NCI-H2081 treated with DMSO at 0.1 percent for 48 hours (cell line): ENCODE measurements at places on chromosomes 5 and 9.

DNA sequence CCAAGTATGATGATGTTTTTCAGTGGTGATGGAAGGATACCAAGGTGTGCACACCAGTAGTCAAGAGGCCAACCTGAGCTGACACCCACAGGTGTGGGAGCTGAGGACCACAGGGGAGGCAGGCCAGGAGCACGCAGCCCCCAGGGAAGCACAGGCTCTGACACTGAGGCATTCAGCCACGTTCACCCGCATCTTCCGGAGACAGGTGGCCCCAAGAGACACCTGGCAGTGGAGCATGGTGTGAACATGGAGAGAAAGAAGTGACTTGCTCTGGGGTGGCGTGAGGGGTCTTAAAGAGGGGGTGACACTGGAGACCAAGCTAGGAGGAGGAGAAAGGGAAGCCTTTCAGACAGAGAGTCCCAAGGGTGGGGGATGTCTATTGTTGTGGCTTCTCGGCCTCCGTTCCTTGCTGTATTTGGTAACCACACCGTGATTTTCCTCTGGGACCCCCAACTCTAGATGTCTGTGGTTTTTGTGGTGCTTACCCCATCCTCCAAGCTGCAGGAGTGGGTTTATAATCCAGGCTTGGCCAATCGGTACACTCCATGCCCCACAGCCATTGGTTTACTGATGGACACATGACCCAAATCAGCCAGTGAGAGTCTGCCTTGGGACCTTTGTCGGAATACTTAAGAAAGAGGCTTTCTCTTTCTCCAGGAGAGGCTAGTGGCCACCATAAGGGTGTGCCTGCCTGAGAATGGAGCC, 84.6 kb downstream of the HRH2 start:
- DNase-seq, result no peak

DNA sequence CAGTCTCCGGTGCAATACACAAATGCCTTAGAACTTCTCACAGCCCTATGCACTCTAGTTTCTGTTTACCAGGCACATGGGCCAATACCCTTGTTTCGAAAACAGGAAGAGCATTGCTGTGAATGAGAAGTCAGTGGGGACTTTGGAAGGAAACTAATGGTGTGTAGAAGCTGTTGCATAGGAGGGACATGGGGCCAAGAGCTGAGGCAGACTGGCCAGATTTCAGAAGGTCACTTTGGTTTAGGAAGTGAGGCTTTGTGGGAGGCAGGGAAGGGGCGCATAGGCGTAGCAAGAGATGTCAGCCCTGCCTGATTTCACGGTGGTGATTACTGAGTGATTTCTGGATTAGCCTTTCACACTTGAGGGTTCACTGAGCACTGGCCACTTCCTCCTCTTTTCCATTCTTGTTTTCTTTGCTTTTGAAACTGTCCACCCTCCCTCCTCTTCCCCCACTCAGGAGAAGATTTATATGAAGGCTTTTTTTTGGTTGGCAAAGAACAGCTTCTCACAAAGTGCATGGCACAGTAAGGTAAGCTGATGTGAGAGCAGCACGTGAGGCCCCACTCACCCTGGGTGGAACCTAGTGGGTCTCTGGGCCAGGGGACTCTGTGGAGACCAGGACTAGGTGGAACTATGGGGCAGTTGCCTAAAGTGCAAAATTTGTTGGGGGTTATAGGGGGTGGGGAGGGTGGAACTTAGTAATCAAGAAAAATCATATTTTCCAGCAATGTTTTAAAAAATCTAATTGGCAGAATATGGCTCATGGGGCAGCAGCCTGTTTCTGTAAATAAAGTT, 6.1 kb upstream of the TMEM252 start:
- no peak for DNase-seq

DNA sequence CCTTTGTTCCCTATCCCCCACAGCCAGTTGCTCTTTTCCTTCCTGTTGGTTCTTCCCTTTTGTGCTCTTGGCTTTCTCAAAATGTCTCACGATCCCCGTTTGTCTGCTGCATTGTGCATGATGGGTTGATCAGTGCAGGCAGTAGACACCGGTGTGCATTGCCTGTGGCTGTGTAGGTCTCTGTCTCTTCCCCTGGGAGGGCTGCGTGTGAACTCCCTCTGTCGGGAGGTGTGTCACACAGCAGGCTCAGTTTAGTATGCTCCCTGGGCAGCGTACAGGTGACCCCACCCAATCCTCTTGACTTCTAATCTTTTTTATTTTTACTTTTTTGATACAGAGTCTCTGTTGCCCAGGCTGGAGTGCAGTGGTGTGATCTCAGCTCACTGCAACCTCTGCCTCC, 265.3 kb downstream of the FSTL4 start:
- no peak for DNase-seq

DNA sequence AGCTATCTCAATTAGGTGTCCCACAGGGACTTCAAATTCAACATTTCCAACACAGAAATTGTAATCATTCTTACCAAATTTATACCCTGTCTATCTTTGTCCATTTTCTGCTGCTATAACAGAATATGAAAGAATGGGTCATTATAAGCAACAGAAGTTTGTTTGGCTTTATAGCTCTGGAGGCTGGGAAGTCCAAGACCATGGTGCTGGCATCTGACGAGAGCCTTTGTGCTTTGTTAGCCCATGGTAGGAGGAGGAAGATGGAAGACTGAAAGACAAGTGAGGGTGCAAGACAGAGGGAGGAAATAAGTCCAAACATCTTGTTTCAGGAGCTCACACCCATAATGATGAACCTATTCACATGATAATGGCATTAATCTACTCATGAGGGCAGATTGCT, 72.2 kb downstream of the CWC27 start:
- no peak for DNase-seq

GRCh38 chr5:151248651-151249050, 4.3 kb upstream of the GM2A start:
- no peak for DNase-seq

- no peak for DNase-seq
Measured at GRCh38 chr5:96902876-96903275, 26.6 kb downstream of the ERAP2 start.

DNA sequence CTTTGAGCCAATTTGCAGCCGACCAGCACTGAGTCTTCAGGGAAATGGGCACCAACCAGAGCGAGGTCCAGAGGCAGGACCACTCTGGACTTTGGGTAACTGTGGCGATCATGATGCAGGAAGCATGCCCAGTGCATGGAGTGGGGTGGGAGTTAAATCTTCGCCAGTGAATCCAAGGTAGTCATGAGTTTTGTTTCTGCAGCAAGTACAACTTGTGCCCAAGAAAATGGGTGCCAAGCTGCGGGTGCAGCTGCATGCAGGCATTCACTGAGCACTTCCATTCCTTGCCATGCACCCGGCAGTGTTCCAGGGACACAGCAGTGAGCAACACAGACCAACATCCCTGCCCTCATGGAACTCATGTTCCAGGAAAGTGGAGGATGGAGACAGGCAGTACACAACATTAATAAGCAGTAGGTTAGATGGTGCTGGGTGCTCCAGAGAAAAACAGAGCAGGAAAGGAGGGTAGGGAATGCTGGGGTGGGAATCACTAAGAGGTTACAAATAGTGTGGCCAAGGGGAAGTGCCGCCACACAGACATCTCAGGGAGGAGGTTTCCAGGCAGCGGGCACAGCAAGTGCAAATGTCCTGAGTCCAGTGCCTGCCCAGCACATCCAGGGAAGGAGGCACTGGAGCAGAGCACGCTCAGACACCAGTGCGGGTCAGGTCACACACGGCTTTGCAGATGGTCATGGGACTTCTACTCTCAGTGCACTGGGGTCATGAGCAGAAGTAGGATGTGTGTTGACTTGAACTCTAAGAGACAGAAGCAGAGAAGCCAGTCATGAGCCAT, 48.2 kb upstream of the LMX1B start:
- no peak for DNase-seq

DNA sequence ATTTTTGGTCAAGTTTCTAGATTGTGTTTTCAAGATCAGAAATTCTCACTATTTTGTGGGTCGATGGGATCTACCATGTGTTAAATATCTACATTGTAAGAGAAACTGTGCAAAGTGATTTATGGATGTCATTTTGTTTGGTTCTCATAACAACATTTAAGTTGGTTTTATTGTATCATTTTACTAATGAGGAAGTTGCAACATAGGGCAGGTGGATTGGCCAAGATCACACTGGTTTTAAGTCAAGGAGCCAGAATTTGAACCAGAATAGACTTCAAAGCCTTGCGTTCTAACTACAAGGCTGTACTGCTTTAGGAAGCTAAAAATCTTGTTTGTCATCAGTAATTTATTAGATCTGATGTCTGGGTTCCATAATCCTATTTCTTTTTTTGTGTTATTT, 23.4 kb downstream of the SH3TC2 start:
- no peak for DNase-seq

DNA sequence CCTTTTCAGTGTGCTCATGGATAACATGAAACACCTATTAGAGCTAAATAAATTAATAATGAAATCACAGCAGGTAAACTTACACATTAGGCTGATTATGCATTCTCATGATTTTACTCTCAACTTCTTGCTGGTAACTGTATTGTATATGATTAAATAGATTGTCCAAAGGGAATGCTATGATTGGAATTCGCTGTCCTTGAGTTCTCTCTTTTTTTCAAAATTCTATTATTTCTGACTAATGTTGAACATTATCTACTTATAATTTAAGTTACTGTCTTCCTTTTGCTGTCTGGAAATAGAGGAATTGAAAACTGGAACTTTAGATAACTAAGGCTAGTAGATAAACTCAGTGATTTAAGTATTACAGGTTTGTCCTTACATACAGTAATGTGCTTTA, 13.1 kb downstream of the CENPH start:
- DNase-seq, result no peak

DNA sequence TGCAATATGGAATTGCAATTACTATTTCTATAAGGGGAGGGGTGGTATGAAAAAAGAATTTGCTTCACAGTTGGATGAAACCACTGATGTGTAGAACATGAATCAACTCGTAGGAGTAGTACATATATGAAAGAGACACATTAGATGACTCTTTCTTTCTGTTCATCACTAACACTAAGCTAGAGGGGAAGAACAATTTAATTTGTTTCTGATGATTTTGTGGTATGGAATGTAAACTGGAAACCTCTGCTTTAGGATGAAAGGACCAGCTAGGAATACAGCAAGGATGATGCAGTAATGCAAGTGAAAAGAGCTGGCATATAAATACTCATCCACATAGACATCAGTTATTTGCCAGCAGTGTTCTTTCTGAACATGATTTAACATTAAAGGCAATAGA, 113.4 kb downstream of the PAPPA start:
- DNase-seq, result no peak

DNA sequence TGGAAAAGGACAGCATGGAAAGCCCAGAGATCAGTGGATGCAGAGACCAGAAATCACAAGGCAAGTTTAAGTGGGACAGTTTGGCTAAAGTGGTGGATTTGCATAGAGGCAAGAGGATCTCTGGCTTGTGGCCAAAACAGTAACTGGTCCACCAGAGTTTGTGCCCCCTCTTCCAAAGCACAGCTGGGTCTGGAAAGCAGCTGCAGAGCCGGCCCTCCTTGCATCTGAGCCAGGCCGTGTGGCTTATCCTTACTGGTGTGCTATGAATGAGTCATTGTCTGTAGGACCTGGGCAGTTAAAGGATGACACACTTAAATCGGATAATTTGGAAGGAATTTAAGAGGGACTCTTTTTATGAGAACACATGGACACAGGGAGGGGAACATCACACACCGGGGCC, 146.6 kb downstream of the PIP5K1B start:
- no peak for DNase-seq

DNA sequence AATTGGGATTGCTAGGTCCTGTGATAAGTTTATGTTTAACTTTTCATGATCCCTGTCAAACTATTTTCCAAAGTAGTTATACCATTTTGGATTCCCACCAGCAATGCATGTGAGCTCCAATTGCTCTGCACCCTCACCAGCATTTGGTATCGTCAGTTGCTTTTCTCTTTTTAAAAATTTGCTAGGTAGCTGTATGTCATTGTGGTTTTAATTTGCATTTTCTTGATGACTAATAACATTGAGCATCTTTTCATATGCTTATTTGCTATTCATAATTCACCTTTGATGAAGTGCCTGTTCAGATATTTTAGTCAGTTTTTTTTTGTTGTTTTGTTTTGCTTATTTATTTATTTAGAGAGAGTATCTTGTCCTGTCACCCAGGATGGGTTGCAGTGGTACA, 12.5 kb downstream of the TAF1L start:
- DNase-seq, result no peak

DNA sequence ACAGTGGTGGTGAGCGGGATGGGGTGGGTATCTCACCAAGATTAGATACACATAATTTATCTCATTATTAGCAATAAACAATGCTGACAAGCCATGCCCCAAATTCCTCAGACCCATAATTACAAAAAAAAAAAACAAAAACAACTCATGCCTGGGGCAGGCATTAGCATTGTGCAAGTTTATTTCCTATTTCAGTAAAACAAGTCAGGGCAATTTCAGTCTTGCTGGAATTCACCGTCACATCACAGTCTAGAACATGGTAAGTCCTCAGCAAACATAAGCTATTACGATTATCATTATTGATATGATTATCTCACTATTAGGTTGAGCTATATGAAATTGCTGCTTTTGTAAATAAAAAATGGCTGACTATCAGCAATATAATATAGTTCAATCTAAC, 57.5 kb upstream of the GNAQ start:
- no peak for DNase-seq

DNA sequence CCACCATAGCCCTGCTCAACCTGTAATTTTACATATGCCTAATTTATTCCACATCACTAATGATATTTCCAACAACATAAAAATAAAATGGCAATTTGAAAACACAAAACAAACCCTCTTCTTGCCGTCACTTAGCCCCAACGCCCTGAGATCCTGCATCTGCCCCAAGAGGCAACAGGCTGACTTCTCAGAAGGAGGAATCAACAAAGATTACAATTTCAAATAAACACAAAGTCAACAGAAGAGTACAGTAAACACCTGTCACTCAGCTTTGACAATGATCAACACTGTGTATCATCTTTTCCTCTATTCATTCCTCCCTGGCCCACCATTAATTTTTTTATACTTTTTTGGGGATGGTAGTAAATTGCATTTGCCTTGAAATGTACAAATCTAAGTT, 19.8 kb downstream of the EPB41L4B start:
- no peak for DNase-seq

- no peak for DNase-seq
Measured at GRCh38 chr5:1505506-1506241, 18.1 kb downstream of the LPCAT1 start.

GRCh38 chr5:9239626-9240025, 306.2 kb downstream of the SEMA5A start:
- DNase-seq, result no peak

GRCh38 chr5:134463991-134464760, 52.5 kb upstream of the CDKN2AIPNL start:
- DNase-seq, result no peak

DNA sequence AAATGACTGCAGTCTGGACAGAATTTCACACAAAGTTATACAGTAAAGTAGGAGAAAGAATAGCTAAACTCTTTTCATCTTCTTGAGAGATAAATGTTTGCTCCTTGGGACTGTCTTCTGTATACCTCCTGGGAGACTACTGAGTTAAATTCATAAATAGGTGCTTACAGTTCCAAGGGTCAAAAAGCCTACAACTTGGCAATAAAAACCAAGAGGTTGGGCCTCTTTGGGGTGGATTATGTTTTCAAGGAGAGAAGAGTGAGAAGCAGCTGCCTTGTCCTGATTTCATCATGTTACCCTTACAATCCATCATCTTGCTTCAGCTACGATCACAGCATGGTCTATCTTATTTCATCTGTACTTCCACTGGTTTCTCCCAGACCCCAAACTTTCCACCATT, 213.2 kb upstream of the RPS23 start:
- DNase-seq, result no peak

- no peak for DNase-seq
Measured at GRCh38 chr9:136644593-136645351, 17.9 kb upstream of the EGFL7 start.
